Stimulated activated CD4-positive, alpha-beta T cell treated with anti-CD3 and anti-CD28 coated beads, Interleukin-1b, Interleukin-23, amount 100 ng/mL, for 1 hour (primary cell): ENCODE measurements at places on chromosomes 6 and 20.

DNA sequence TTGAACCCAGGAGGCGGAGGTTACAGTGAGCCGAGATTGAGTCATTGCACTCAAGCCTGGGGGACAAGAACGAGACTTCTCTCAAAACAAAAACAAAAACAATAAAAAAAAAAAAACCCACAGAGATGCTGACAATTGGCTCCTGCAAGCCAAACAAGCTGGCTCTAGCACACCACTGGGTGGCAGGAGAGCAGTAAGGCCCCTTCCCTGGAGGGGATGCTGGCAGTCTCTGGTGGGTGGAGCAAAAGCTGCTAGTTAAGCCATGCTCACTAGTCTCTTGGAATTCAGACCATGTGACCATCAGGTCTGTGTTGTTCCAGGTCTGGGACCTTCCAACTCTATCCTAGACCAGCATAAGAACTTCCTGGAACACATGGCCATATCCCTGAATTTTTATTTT lies 18.9 kb upstream of the DSN1 start:
- no peak for DNase-seq

DNA sequence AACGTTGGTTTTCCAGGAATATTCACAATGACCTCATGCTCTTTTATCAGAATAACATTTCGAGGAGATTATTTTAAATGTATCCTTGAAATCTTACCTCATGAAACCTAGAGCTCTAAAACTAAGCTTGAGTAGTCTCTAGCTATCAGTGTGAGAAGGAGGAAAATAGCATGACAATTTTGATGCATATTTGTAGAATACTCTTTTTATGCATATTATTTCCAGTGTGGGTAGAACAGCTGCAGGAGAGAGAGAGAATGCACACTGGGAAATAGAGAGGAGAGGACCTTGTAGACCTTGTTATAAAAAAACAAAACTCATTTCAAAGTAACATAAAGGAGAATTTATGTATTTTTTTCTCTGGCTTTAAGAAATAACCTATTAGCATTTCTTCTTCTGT lies 71.1 kb upstream of the VGLL2 start:
- no peak for DNase-seq

GRCh38 chr6:44172731-44173500 lies 14.3 kb downstream of the CAPN11 start:
- peak; percentile 46 for DNase-seq

GRCh38 chr20:63155266-63156165 lies 60.4 kb downstream of the YTHDF1 start:
- no peak for DNase-seq

DNA sequence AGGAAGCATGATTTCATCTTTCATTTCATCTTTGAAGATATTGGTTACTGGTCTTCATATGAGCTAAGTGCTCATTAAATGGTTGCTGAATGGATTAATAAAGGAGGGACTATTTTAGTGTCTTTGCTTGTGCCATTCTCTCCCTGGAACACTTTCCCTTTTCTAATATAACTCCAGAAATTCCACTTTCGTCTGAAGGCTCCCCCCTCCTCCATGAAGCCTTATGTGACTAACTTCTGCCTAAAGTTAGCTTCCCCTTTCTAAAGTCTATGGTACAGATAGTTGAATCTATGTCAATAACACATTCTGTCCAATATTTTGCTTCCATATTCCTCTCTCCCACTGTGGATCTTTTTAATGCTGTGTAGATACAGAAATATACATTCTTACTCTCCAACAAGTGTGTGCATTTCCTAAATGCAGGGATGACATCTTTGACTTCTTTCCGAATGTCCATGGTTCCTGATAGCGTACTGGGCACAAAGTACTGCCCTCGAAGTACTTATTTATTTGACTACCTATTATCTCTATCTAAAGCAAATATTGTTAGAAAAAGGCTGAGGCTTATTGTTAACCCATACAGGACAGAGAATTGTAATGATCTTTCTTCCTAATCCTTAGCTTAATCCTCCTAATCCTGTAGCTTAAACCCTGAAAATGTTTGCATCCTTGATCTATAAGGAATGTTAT lies 84.7 kb upstream of the ELOVL5 start:
- DNase-seq = no peak

GRCh38 chr20:31652917-31653396 lies 15.2 kb downstream of the COX4I2 start:
- no peak for DNase-seq

GRCh38 chr6:16849988-16850680 lies 88.9 kb upstream of the ATXN1 start:
- DNase-seq = no peak

DNA sequence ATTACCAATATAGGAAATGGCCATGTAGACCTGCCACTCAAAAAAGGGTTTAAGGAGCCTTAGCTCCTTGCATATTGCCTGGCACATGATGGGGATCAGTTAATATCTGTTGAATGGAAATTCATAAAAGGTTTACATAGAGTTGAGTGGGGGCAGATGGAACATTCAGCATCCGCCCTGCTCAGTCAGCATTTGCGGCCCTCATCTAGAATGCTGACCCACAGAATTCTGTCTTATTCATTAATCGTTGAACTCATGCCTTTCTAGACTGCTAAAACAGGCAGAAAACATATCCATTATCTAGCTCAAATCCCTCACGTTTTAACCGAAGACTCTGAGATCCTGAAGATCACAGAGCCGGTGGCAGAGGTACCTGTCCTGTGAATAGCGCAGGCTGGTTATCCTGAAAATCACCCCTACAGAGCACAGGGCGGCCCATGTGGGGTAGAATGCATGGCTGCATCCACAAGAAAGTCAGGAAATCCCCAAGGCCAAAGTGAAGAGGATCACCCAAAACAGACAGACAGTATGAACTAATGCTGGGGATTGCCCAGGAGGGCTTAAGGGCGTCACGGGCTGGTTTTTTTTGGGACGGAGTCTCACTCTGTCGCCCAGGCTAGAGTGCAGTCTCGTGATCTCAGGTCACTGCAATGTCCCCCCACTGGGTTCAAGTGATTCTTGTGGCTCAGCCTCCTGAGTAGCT lies 59.9 kb downstream of the CNBD2 start:
- no peak for DNase-seq

GRCh38 chr6:26382121-26382520 lies 787 bp upstream of the BTN2A2 start:
- DNase-seq = no peak

DNA sequence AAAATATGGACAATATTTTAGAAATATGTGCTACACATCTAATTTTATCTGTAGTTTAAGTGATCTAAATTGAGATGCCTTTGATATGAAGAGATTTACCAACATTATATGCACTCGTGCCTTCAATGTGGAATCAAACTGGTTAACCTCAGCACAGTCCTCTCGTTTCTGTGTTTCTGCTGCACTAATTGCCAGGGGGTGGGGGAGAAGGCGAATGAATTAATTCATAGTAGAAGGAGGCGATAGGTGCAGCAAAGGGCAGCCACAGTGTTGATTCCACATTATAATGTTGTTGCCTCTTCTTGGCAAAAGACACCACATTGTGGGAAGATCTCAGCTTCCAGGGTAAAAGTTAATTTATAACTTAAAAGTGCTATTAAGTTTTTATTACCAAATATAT lies 161.6 kb downstream of the QKI start:
- DNase-seq = no peak

DNA sequence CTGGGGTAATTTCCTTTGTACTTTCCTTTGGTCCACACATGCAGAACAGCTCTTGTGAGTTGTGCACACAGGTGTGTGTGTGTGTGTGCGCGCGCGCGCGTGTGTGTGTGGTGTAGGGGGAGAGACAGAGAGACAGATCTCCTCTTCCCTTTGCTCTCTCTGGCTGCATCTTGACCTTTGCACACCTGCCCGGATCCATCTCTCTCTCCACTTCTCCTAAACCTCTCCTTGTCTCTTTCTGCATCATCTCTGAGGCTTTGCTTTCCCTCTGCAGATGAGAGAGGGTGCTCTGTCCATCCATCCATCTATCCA lies 67.0 kb downstream of the SRC start:
- DNase-seq = no peak

DNA sequence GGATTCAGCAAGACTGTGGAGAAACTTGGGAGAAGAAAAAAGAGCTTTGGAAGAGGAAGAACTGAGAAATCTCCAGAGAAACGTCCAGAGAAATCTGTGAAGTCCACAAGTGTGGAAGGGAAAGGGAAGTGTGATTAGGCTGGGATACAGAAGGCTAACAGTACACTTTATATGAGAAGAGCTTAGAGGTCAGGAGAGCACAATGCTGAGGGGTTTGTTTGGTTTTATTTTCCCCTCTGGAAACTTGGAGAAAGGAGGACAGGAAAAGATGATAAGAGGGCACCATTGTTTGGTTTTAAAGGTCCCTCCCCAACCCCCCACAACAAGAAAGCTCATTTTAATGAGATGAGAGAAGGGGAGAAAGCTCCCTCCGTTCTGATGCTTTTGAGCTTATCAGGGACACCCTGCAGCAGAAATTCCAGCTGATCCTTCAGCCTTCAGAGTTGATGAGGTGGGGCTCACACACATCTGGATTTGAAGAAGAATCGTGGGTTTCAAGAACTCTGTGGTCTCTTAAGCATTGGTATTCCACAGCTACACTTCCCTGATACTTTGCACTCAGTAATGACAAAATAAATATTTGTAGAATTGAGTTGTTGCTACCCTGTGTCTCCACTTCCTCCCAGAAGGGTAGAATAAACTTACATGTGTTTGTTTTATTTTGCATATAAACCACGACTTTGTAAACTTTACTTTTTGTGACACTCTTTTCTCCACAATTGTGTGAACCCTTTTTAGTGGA lies 1.9 kb downstream of the NT5E start:
- DNase-seq = no peak

DNA sequence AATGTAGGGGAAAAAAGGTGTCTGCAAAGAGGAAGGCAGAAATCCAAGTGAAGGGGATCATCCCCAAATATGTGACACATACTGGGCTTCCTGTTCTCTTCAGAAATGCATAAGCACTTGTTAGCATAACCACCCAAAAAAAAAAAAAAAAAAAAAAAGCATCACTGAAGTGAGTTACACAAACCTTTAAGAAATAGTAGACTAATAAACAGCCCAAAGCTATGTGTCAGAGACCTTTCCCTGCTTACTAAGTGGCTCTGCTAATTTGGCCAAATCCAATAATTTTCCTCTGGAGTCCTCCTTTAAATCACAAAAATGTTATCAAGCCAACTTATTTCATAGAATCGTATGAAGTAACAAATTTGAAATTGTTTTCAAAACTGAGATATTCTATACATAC lies 7.5 kb upstream of the DST start:
- DNase-seq = no peak

DNA sequence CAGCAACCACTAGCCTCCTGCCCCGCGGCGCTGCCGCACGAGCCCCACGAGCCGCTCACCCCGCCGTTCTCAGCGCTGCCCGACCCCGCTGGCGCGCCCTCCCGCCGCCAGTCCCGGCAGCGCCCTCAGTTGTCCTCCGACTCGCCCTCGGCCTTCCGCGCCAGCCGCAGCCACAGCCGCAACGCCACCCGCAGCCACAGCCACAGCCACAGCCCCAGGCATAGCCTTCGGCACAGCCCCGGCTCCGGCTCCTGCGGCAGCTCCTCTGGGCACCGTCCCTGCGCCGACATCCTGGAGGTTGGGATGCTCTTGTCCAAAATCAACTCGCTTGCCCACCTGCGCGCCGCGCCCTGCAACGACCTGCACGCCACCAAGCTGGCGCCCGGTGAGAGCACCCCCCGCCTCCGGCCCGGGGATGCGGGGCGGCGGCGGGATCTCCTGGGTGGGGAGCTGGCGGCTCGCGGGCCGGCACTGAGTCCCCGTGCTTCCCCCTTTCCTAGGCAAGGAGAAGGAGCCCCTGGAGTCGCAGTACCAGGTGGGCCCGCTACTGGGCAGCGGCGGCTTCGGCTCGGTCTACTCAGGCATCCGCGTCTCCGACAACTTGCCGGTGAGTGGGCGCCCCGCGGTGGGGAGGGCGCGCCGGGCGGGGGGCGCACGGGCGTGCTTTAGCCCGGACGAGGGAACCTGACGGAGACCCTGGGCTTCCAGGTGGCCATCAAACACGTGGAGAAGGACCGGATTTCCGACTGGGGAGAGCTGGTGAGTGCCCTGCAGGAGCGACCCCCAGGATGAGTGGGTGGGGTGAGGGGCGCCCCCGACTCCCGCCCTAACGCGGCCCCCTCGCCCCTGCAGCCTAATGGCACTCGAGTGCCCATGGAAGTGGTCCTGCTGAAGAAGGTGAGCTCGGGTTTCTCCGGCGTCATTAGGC lies 585 bp downstream of the PIM1 start:
- DNase-seq = no peak

DNA sequence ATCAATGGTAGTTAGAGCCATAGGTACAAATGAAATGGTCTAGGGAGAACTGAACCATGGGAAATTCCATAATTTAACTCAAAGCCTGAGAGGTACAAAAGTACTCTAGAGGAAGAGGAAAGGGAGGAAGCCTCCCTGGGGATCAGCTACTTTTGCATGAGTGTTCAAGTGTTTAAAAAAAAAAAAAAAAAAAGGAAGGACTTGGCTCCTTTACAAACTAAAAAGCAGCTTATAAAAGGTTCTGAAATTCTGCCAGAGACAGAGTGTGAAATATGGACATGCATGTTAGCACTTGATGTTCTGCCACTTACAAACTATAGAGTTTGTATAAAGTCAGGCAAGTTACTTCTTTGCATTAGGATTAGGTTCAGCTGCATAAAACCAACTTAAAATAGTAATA lies 290.0 kb downstream of the TBC1D7 start:
- no peak for DNase-seq

- no peak for DNase-seq
These were observed 400.8 kb upstream of the CHD6 start for GRCh38 chr20:42018979-42019378.

GRCh38 chr20:61583356-61583755 lies 331.3 kb downstream of the CDH4 start:
- no peak for DNase-seq

GRCh38 chr20:56762829-56763228 lies 133.7 kb downstream of the TFAP2C start:
- no peak for DNase-seq

GRCh38 chr6:105495515-105495914 lies 92.6 kb upstream of the PREP start:
- DNase-seq = no peak

- DNase-seq = no peak
These were observed 246.5 kb downstream of the RIMS1 start for GRCh38 chr6:72132851-72133250.

GRCh38 chr20:325045-325888 lies at the start of gene SOX12:
Gene SOX12, plus strand, starts transcription at chr20:325552. Its CDS starts 373 bp downstream, at chr20:325925.
- DNase-seq = peak; percentile 87

DNA sequence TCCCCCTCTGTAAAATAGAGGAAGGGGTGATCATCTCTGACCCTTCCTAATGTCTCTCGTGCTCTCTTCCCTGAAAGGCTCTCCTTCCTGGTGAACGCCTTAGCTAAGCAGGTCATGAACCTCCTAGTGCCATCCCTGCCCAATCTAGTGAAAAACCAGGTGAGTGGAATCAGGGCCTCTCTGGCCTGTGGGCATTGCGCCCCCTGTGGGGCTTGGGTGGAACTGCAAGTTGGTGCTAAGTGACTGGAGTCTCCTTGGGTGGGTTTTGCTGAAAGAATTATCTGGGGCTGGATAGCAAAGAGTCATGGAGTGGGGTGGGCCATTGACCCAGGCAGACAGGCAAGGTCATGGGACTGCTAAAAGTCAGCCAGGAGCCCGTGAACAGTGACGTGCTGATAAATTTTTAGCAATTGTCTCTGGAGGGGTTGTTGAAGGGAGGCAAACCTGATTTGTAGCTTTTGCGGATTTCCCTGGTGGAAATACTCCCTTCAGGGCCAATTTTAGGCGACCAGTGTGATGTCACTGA lies 8.9 kb downstream of the BPIFB1 start:
- DNase-seq = peak; percentile 62

GRCh38 chr6:105514306-105514705 lies 111.4 kb upstream of the PREP start:
- no peak for DNase-seq

- no peak for DNase-seq
These were observed 333.8 kb downstream of the PKHD1 start for GRCh38 chr6:51753635-51754034.
